ENCODE measurements at places on chromosomes 3 and 15.

DNA sequence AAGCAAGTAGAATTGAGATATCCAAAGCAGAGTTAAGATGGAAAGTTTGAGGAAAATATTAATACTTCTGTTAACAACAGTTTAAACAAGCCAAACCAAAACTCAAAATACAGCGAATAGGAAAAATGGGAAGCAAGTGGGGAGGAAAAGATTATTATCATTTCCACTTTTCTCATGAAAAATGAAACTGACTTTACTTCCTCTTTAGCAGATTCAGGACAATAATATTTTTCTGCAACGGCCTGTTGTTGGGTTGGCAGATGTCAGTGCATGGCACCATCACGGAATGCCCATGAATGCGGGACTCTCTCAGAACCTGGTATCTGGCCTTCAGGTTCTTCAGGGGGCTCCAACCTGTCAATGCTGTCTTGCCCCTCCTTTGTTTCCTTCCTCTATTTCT lies 11.1 kb downstream of the ANKUB1 start:
- no peak for DNase-seq

DNA sequence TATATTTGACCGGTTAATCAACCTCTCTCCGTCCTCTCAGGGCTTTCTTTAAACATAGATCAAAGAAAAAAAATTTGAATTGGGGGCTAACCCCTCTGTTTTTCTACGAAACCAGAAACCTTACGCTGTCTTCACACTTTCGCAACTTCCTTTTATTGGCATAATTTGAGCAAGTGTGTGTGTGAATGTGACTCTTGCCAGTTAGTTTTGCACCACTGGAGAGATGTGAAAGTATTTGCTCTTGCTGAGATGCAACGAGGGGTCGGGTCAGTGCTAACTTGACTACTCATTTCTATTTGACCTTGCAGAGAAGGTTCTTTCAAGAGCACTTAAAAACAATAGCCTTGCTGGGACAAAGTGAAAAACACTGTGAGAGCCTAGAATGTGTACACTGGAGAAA lies 81.2 kb downstream of the FAM43A start:
- no peak for DNase-seq

- no peak for DNase-seq
Measured at GRCh38 chr3:111808439-111808838, 50.6 kb upstream of the PHLDB2 start.

- no peak for DNase-seq
Measured at GRCh38 chr3:138043266-138044029, 33.5 kb downstream of the CLDN18 start.

- no peak for DNase-seq
Measured at GRCh38 chr3:78506061-78506460, 1261.7 kb downstream of the ROBO1 start.

DNA sequence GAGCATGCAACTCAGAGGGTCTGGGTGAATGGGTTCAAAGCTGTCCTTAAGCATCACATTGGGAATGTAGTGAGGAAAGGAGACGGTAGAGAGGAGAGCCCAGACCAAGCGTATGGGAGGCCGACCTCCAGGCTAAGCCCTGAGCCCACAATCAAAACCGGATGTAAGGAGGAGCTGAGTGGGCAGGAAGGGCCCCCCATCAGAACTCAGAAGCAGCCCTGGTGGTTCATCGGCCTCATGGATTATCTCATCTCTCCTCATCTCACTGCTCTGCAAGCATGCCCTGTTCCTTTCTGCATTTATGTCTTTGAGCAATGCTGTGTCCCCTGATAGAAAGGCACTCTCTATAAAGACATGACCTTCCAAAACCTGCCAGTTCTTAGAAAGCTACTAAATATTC lies 6.2 kb downstream of the HDC start:
- no peak for DNase-seq

DNA sequence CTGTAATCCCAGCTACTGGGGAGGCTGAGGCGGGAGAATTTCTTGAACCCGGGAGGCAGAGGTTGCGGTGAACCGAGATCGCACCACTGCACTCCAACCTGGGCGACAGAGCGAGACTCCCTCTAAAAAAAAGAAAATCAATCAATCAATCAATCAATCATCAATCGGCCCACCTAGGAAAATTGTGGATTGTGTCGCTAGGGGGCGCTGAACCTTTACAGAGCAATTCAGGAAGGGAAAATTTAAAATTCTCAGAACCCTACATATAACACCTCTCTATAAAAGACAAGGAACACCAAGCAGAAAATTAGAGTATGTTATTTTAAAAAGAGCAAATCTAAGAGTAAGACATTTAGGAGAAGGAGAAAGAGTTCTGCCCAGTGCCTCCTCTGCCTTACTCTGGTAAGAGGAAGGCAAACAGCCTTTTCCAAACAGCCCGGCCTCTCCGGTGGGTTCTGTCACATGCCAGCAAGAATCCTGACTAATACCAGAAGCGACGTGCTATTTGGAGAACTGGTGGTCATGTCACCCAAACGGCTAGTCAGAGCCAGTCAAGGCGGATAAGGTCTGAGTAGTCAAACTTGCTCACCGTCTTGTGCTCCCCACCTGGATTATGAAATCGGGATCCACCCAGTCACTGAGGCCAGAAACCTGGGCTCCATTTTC lies 22.3 kb upstream of the SMCO1 start:
- peak; percentile 90 for DNase-seq

DNA sequence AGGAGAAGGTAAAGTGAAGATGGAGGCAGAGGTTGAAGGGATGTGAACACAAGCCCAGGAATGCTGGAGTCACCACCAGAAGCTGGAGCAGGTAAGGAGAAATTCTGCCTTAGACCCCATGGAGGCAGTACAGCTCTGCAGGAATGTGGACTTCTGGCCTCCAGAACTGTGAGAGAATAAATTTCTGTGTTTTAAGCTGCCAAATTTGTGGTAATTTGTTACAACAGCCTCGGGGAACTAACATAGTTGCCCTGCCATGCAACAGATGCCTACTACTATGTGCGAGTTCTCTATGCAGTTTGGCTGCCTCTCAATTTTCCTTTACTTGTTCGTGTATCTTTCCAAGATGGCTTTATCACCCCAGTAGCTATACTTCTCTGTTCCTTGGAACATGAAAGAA lies 394.1 kb downstream of the TUSC7 start:
- DNase-seq: no peak

DNA sequence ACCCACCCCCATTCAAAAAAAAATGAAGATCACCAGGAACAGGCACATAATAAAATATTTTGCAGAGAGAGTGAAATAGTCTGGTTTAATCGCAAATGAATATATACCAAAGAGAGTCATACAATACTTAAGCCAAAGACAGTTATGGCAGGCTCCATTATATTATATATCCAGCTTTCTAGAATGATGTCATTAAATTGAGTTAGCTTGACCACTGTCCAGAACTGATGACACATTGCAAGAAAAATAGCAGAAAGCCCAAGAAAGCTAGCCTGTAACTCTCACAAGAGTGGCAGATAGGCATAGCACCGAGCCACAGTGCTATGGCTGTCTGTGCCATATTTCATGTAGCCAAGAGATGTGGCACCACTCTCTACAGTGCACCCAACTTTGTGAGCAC lies 231.9 kb upstream of the SEMA6D start:
- no peak for DNase-seq

DNA sequence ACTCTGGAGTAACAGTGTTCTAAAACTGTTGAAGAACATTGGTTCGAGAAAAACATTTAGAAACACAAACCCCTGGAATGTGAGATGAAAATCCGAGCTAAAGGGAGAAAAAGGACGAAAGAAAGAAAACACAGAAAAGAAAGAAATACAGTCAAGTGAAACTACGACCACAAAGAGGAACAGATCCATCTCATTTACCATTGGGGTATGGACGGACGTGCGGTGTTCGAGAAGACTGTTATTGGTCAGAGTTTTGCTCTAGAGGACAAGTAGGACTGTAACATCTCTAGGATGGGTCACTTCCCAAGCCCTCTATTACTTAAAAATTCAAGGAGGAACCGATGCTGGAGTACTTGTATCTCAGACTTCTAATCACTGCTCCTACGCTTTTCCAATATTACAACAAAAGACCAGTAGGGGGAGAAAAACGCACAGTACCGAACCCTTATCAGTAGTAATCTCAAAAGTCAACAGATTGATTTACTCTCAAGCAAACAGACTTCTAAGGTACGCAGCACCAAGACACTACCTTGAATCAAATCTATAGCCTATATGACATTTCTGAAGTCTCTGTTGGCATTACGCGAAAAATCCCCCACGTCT lies 1.1 kb upstream of the PIK3CA start:
- no peak for DNase-seq
